ENCODE measurements at places on chromosomes 5 and 9.
A peak's percentile ranks its signal among the peaks of the same experiment; 100 is the strongest.

GRCh38 chr9:5264219-5264595 is 33.0 kb downstream of the INSL4 start:
- no peak for DNase-seq

DNA sequence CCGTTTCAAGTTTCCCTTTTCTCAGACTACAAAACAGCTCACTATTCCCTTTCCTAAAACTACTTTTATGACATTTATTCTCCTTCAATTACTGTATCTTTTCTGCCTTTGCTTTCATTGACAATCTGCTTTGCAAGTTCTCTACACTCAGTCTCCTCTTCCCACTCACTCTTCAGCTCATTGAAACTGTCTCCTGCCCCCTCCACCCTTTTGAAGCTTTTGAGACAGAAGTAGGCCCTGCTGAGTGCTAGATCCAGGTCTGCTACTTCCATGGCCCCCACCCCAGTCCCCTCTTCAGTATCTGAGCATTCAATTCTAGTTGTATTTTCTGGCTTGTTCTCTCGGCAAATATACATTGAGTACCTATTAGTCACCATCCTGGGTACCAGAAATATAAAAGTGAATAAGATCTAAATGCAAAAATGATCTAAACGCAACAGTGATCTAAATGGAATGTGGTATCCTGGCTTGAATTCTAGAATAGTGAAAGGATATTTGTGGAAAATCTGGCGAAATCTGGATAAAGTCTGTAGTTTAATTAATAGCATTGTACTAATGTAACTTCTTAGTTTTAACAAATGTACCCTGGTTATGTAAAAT is 58.4 kb downstream of the OR2K2 start:
- no peak for DNase-seq

DNA sequence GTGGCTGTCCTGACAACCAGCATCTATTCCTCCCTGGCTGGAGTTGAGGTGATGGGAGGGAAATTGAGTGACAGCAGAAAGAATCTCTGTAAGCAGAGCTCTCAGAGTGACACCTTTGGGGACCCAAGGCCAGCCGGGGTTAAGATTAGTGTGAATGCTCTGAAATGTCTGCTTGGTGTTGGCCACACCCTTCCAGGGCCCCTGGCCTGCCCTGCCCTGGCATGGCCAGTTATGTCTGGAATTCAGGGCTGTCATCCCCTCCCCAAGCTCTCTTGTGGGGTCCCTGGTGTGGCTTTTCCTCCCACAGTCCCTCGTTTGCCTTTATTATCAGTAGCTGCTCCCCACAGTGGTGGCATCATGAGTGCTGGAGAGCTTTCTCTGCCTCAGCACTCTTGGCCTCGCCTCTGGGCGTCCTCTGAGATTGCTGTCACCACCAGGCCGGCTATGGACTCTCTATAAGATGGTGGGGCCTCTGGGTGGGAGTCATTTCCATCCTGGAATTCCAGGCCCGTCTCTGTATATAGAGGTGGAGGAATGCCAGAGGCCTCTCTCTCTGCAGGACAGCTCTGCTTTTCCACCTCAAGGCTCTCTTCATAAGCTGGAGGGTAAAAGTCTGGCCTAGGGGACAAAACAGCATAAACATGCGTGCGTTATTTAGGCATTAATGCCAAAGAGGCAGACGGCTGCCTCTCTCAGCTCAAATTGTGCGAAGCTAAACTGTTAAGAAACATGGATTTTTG is 3.6 kb downstream of the TMEM252 start:
- DNase-seq: no peak

- DNase-seq: no peak
Observed at GRCh38 chr9:107683566-107683965, 194.0 kb upstream of the KLF4 start.

DNA sequence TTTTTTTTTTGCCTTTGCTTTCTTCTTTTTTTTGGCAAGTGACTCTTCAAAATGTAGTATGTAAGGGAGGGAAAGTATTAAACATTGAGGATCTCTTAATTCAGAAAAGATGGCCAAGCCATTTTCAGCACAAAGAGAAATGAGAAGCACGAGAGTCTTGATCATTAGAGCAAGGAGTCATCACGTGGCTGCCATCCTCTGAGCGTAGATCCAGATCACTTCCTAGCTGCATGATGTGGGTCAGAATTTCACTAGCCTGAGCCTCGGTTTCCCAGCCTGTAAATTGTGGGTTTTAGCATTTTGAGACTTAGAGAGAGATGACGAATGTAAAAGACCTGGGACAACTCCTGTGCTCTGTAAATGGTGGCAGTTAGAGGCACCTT is 312.9 kb downstream of the ARHGEF28 start:
- DNase-seq: peak; percentile 35

DNA sequence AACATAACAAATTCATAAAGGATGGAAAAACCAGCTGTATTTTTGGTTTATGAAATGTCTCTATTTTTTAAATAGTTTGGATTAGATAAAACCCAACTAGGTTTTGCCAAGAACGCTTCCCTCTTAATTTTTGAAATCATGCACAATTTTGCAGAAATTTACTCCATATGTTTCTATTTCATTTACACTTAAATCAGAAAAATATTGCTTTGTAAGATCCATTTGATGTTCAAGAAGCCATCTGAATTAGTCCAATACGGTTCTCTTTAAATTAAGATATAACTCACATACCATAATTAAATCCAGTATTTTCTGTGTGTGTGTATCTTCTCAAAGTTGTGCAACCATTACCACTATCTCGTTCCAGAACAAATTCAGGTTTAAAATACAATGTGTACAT is 78.6 kb upstream of the FBXL7 start:
- DNase-seq: no peak

- DNase-seq: no peak
Observed at GRCh38 chr5:39946356-39947045, 521.7 kb upstream of the DAB2 start.

All from AG08395 (cell line).